Stimulated activated CD4-positive, alpha-beta T cell treated with anti-CD3 and anti-CD28 coated beads, Interleukin-1b, Interleukin-23, amount 100 ng/mL, for 4 hours (primary cell): ENCODE measurements at places on chromosomes 12 and 14.

- no peak for DNase-seq
These were observed at the start of gene PLA2G1B for GRCh38 chr12:120327593-120327992. Gene PLA2G1B, minus strand, starts transcription at chr12:120327779. Its CDS starts 26 bp downstream, at chr12:120327753.

DNA sequence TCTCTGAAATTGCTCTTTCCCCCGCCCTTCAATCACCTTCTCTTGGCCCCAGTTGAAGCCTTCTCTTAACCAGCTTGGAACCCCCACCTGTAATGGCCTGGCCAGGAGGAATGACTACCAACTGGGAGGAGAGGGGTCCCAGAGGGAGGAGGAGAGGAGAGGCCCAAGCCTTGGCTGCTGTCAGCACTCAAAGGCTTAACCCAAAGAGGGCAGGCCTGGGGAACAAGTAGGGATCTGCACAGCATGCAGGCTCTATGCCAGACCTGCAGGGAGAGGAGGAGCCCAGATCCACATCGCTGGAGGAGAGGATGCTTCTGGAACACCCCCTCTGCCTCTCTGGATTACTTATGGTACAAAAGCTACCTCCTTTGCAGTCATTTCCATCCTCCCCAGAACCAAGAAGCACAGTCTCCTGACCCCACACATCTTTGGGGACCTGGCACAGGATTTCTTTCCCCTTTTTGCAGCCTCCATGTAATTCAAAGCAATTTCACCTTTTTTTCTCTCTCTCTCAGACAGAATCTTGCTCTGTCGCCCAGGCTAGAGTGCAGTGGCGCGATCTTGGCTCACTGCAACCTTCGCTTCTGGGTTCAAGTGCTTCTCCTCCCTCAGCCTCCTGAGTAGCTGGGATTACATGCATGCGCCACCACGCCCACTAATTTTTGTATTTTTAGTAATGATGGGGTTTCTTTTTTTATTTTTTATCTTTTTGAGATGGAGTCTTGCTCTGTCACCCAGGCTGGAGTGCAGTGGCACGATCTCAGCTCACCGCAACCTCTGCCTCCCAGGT is 6.2 kb downstream of the RARG start:
- DNase-seq, result no peak

GRCh38 chr14:50599700-50600444 is 39.9 kb downstream of the ATL1 start:
- DNase-seq, result no peak

- DNase-seq, result peak; percentile 15
These were observed 91.4 kb downstream of the SETD3 start for GRCh38 chr14:99389174-99389826.

- DNase-seq, result no peak
These were observed 251.0 kb upstream of the FKBP4 start for GRCh38 chr12:2543801-2544200.

DNA sequence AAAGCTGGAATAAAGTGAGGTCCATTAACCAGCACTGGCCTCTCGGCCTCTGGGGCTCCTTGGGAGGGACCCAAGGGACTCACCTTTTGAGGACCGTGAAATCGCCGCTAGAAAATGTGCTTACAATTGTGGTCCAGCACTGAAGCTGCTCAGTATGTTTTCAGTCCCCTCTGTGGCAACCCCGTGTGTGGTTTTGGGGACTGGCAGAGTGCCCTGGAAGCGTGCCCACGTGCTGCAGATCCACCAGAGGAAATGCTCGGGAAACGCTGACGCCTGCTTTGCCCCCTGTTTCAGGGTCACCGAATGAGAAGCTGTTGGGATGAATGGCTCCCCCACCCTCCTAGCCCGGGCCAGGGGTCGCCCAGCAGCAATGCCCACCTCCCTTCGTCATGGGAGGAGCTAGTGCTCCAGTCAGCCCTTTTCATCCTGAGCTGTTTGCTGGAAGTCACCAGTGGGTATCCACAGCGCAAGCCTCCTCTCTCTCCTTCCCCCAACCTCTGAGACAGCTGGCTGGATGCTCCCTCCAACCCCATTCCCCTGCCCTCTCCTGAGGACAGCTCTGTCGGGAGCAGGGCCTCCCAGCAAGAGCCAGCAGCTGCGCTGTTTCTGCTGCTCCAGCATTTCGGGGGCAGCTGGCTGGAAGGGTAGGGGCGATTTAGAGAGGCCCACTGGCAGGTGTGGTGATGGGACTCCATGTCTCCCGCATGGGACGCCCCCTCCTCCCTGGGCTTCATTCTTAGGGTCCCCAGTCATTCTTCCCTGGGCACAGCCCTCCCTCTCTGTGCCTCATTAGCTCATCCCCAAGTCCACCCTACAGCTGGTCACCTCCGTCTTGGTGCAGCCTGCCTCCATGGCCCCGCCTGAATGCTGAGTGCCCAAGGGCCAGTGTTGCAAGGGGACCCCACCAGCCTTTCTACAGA is 33.2 kb upstream of the PPP1R13B start:
- DNase-seq, result no peak

GRCh38 chr12:52144512-52145227 is 47.1 kb downstream of the KRT80 start:
- no peak for DNase-seq

- no peak for DNase-seq
These were observed 4.5 kb downstream of the RPS26 start for GRCh38 chr12:56046027-56046780.

DNA sequence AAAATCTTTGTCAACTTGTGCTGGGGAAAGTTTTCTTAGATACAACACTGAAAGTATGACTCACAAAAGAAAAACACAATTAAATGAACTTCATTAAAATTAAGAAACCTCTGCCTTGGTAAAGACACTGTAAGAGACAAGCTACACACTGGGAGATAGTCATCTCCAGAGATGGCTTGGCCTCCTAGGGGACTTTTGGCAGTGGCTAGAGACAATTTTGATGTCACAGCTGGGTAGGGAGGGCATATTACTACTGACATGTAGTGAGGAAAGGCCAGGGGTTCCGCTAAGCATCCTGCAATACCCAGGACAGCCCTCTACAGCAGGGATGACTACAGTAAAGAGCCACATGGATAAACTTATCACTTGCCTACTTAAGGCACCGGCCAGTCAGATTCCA is 8.7 kb upstream of the RNASE4 start:
- no peak for DNase-seq

- no peak for DNase-seq
These were observed 109.7 kb downstream of the C12orf75 start for GRCh38 chr12:105440037-105440664.

DNA sequence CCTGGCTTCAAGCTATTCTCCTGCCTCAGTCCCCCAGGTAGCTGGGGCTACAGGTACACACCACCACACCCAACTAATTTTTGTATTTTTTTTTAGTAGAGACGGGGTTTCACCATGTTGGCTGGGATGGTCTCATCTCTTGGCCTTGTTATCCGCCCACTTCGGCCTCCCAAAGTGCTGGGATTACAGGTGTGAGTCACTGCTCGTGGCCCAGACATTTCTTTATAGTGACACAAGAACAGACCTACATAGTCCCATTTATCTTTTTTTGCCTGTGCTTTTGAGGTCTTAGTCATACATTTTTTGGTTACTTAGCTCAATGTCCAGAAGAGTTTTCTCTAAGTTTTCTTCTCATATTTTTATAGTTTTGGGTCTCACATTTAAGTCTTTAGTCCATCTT is 247.4 kb downstream of the SYT10 start:
- DNase-seq, result no peak

DNA sequence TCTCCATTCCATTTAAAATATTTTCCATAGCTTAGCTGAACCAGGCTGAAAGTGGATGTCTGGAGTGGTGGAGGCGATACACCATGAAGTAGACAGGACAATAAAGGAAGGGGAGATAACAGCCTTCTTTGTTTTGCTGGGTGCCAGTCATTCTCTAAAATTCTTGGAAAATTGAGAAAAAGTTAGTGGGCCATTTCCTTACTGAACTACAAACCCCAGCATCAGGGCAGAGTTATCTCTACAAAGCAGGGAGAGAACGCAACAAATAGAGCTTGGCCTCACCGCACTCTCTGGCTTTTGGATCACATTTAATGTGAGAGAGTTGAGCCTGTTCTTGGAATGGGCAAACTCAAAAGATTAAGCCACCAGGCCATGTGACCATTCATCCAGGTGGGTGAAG is 41.2 kb upstream of the LRRC10 start:
- no peak for DNase-seq

- DNase-seq, result peak; percentile 84
These were observed at the start of gene CCDC77 for GRCh38 chr12:401235-402028. Gene CCDC77, plus strand, starts transcription at chr12:401644. Its CDS starts 7,740 bp downstream, at chr12:409384.

GRCh38 chr12:131940141-131940547 is 9.6 kb upstream of the EP400 start:
- no peak for DNase-seq
